ENCODE measurements at places on chromosomes 5 and 9.

DNA sequence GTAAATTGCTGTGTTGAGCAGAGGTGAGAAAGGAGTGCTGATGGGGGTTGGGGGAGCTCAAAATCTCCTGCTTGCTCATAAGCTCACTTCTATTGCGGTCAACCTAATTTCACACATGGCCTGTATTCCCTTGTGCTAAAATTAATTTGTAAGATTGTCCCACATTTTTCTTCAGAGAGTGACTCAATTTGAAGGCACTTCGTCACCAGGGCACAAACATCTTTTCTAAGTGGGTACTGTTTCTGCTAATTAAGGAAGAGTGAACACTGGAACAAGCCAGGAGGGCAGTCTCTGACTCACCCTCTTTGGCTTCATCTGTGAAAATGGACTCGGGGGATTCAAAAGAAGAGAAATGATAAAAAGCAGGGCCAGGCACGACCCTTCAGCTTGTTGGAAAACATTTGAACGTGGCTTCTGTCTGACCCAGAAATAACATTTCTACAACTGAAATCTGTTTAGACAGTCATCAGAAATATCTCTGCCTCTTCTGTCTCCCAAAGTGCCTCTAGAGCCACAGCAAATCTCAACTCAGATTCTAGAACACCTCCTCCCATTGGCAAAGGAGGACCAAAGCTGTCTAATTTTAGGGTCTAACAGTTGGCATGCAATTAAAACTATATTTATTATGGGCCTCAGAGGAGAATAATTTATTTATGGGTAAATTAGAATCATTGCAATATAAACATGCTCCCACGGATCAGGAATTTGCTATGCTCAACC is 49.8 kb downstream of the FEM1C start:
- DNase-seq = no peak

- no peak for DNase-seq
Observed at GRCh38 chr9:137333016-137333671, 31.1 kb upstream of the NRARP start.

- DNase-seq = no peak
Observed at GRCh38 chr5:134534726-134535110, 9.2 kb downstream of the JADE2 start.

- DNase-seq = no peak
Observed at GRCh38 chr9:36597412-36598178, 24.9 kb downstream of the MELK start.

- no peak for DNase-seq
Observed at GRCh38 chr5:68711293-68712200, 382.3 kb upstream of the SLC30A5 start.

GRCh38 chr5:174522480-174523260 is 201.7 kb upstream of the MSX2 start:
- no peak for DNase-seq

GRCh38 chr9:127983847-127984289 is 3.1 kb upstream of the EEIG1 start:
- no peak for DNase-seq

DNA sequence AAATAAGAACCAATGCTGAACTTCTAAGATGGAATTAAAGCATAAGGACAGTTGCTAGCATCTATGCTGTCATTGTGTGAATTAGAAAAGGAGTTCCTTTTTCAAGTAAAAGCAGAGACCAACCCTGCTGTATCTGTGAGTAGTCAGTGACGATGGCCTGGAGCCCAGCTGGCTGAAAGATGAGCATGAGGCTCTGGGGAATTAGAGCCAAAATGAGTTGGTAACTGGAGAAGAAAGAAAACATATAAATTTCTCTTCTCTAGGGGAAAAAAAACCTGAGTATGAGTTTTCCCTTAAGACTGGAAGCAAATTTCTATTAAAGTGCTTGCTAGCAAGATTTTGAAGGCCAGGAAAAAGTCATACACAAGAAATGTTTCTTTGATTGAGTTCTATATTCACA is 1.6 kb upstream of the SPZ1 start:
- DNase-seq = no peak

DNA sequence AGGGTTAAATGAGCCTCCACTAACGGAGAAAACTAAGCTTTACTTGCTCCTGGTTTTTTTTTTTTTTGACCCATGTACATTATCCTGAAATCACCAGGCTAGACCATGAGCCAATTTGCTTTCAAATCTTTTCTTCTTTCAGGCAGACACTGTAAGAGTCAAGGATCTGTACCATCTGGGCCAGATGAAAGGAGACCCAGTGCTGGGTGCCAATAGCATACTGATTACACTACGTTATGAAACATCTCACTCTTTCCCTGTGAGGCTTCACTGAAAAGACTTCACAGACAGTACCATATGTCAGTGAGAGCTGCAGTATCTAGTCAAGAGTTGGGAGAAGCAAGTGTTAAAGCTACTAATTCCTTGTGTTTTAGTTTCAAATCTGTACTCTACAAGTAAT is 161.2 kb upstream of the PTPRD start:
- no peak for DNase-seq

GRCh38 chr5:60522292-60522905 is 177.6 kb downstream of the DEPDC1B start:
- DNase-seq = no peak

DNA sequence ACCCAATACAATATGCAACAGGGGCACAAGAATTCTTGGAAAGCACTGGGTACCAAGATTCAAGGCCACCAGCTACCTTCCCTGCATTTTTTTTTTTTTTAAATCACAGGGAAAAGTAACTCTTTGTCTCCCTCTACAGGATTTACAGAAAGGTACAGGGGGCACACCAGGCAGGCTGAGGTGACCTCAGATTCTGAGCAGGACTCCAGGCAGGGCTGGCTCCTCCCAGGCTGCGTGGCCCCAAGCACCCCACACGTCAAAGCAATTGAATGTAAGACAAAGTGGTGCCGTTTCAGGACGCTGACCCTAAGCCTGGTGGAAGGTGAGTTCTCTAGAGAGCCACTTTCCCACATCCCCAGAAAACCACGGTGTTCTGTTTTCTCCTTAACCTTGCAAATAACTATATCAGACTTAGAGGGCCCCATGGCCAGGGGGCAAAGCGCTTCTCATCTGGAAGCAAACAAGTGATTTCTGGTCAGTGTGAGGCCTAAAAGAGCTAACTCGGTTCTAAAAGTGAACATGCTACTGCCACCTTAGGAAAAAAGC is 222.6 kb downstream of the ROR2 start:
- no peak for DNase-seq

DNA sequence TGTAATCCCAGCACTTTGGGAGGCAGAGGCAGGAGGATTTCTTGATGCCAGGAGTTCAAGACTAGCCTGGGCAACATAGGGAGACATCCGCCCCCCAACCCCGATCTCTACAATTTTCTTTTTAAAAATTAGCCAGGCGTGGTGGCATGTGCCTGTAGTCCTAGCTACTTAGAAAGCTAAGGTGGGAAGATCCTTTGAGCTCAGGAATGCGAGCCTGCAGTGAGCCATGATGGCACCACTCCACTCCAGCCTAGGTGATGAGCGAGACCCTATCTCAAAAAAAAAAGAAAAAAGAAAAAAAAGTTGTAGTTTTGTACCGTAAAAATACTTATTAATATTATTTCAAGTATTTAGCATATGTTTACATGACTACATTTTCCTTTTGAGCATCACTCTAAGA is 29.3 kb downstream of the TSSK1B start:
- DNase-seq = no peak

DNA sequence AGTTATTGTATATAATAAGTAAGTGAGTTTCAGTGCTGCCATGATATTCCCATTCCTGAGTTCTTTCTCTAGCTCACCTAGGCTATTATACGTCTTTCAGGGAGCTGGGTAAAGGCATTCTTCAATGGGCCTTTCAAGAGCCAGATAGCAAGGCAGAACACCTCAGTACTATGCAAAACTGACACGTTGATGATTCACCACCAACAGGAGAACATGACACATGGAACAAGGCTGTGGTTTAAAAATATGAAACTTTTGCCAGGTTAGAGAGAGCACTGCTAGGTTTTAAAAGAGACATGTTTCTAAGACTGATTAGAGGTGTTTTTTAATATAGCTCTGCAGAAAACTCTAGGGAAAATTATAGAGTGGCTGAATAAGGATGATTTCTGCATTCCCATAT is 95.9 kb downstream of the UGCG start:
- DNase-seq = no peak

DNA sequence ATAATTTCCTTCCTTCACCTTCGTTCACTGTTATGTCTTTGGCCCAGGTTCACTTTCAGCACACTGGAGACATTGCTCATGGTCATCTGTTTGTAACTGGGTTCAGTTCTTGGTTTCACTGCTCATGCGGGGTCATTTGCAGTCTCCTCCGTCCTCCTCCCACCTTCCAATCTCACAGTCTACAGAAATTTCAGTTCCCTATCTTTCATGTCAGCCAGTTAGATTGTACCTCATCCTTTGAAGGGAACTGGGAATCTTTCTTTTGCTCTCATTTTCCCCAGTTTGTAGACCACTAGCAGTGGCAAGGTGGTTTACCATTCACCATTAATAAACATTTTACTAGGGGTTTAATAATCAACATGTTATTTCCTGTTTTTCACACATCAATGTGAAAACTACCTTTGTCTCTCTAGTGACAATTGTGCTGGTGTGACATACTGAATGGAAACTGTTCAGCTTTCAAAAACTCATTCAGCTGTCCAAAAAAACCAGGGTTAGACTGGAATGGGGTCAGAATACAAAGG is 100.9 kb upstream of the IL6ST start:
- no peak for DNase-seq

GRCh38 chr5:17373406-17373805 is 124.6 kb upstream of the TAF11L2 start:
- no peak for DNase-seq

DNA sequence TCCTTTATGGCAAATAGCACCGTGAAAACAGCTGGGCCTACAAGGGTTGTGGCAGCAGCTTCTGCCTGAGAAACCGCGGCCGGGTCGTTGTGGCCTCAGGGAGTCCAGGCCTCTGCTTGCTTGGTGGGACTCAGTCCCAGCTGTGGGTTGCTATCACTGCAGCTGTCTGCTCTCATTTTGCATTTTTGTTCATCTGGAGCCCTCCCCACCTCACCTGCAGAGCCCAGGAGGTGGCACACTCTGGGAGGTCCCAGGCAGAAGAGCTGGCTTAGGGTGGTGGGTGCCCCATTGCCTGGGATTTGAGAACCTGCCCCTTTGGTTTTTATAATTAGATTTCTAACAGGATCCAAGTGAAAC is 138.4 kb downstream of the GADD45G start:
- no peak for DNase-seq

- no peak for DNase-seq
Observed at GRCh38 chr5:82422001-82422740, 144.0 kb upstream of the RPS23 start.

DNA sequence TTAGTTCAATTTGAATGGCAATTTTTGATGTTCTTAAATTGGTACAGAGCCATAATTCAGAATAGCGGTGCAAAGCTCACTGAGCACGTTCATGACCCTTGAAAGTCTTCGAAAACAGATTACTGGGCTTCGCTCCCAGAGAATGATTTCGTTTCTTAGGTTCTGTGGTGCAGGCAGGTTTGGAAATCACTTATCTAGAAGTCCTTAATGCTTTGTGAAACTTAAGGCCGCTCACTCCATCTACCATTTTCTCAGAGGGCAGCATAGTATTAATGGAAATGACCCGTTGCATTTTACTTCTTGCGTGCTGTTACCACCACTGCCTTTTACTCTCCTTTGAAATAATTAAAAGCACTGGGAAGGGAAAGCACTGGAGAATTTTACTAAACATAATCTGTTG is 2.9 kb upstream of the MAT2B start:
- DNase-seq = no peak

GRCh38 chr5:83092619-83093018 is 15.3 kb downstream of the XRCC4 start:
- no peak for DNase-seq

DNA sequence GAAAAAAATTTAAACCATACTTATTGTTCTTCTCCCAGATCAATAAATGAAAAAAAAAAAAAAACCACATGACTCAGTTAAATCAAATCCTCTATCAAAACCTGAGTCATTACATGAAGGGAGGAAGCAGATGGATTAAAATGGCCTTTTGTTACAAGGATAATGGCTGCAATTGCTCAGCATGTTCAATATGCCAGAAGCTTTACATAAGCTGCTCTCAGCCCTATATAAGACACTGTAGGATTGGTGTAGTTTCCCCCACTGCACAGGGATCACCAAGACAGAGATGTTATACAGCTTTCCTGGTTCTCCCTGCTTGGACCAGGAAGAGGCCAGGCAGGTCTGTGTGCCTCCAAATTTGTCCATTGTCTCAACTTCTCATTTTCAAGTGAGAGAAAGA is 101.6 kb upstream of the MAP1B start:
- no peak for DNase-seq

- DNase-seq = no peak
Observed at GRCh38 chr5:168312606-168313295, 21.3 kb downstream of the WWC1 start.

DNA sequence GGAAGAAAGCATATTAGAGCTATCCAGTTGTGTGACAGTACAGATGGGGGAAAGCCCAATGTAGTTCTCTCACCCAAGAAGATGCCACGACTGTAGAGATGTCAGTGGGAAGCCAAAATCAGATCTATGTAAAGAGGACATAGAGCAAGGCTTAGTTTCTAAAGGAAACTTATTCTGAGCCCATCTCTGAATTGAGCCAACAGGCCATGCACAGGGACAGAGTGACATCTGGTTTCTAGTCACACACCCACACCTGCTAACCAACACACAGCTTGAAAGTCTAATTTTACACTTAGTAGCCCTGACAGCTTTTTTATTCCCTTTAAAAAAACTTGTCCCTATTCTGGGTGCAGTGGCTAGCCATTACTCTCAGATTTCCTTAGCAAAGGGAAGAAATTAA is 22.3 kb downstream of the PRELID2 start:
- no peak for DNase-seq

GRCh38 chr5:113226116-113226736 is 208.6 kb downstream of the TSSK1B start:
- DNase-seq = no peak

- DNase-seq = no peak
Observed at GRCh38 chr9:90432951-90433350, 209.7 kb downstream of the DIRAS2 start.

GRCh38 chr9:72462340-72462739 is 59.1 kb upstream of the TMC1 start:
- no peak for DNase-seq

- DNase-seq = no peak
Observed at GRCh38 chr5:163306421-163306820, 131.0 kb upstream of the CCNG1 start.
